NCI-H69 (cell line): ENCODE measurements at places on chromosomes 12 and 14.
A peak's percentile ranks its signal among the peaks of the same experiment; 100 is the strongest.

- DNase-seq = no peak
Measured at GRCh38 chr12:132186857-132187620, 42.8 kb downstream of the NOC4L start.

DNA sequence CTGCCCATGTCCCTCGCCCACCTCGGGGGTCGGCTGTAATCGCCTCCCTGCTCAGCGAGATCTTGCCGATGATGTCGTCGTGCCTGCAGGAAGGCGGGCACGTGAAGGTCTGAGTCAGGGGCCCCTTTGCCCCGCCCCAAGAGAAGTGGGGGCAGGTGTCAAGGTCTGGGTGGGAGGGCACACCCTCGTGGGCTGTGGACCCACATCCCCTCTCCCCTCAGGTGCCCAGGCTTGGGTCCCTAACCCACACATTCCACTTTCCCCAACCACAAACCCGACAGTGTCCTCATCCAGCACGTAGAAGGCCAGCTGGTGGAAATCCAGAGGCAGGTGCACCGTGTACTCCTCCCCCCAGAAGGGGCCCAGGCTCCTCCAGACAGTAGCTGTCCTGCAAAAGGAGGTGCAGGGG is 7.8 kb downstream of the RASAL1 start:
- no peak for DNase-seq

GRCh38 chr12:8628731-8629130 is 16.1 kb upstream of the AICDA start:
- DNase-seq = no peak

GRCh38 chr12:123237646-123238329 is 4.6 kb downstream of the MTRFR start:
- DNase-seq = peak; percentile 71

DNA sequence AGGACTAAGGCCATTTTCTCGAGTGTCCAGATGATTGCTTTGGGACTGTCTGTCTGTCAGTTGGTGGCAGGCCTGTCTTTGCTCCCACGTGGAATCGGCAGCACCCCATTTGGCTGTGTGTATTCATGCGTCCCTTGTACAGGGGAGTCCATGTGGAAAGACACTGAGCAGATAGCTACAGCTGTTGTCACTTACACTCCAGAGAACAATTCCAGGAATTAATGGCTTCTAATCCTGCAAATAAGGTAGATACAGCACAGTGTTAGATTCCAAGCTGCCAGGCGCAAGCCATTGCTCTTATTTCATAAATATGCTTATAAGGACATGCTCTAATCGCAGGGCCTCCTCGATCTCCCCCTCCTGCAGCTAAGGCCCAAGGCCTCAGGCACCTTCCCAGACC is 208.8 kb downstream of the VRK1 start:
- DNase-seq = no peak

DNA sequence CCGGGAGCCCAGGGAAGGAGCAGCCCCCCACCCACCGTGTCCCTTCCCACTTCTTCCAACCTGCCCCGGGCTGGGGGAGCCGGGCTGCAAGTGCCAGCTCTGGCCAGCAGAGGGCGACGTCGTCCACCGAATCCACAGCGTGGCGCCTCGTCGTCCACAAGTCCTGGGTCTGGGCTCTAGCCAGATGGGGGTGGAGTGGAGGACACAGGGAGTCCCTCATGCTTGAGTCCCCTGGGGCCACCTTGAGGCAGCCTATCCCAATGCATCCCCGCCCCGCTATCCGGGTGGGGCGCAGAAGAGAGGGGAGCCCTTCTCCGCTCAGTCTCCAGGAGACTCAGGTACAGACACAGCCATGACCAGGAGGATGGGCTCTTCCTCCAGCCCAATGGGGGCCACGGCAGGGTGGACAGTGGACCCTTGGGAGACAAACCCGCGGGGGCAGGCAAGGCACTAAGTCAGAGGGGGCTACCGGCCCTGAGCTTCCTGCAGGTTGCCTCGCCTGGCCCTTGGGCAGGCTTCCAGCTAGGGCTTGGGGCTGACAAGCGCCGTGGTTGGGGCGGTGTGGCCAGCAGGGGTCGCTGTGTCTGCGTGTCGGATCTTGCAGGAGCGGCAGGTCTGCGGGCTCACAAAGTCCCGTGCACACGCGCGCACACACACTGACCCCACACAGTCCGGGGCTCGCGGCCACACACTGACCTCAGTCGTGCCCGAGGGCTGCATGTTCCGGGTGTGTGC is 5.5 kb downstream of the AQP5 start:
- peak; percentile 98 for DNase-seq
